ENCODE measurements at places on chromosomes 4 and X.

DNA sequence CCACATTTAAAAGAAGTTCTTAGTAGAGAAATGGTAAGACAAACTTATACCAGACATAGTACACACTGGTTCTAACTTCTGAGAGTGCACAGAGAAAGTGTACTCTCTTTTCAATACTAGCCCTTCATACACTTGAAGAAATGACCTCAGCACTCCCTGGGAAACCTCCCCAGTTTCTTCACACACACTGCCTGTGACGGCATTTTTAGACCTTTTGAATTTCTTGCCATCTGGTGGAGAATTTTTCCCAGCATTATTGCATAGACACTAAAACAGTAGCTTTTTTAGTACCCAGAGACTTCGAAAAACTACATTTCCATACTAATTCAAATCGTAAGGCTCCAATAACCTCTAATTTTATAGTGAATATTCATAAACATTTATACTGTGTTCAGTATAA, 341.6 kb upstream of the MAOA start:
- no peak for DNase-seq

DNA sequence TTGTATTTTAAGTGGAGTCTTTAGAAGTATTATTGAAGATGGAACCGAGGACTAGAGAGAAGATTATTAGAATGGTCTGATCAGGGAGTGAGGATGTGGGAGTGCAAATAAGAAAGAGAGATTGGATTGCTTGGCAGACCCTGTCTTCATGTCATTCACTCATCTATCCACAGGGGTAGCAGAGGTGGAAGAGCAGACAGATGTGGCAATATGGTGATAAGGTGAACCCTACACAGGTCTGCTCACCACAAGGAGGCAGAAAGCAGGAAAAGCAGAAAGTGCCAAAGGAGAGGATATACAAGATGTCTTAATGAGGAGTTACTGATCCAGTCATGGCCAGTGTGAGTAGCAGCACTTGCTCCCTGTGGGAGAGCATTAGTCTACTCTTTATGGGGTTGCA, 129.4 kb downstream of the MAGEE2 start:
- no peak for DNase-seq

DNA sequence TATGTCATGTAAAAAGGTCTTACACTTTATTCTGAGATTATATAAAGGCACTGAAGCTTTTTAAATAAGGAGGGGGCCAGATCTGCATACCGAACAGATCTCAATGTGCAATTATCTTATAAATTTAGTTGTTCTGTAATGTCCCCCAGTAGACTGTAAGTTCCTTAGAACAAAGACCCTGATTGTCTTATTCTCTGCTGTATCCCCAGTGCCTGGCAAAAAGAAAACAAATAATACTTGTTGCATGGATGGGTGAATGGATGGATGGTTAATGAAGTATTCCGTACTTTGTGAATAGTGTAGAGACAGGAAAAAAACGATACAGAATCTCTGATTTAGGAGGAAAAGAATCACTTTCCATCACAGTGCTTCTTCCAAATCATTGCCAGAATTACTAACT, 141.5 kb downstream of the CHM start:
- no peak for DNase-seq

DNA sequence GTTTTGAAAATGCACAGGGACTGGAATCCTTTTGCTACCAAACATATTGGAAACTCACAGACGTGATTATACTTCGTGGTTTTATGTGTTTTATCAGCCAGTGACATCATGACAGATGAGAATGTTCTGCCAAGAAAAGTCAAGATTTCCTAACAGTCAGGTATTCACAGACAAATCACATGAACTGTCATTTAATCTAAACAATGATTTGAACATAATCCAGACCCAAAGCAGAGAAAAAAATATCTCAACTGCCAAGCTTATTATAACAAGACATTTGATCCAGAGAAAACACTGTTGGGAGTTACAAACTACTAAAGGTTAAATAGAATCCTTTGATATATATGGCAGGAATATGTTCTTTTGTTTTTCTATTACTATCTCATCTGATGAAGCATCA, 635.9 kb upstream of the FRG1 start:
- DNase-seq: no peak

DNA sequence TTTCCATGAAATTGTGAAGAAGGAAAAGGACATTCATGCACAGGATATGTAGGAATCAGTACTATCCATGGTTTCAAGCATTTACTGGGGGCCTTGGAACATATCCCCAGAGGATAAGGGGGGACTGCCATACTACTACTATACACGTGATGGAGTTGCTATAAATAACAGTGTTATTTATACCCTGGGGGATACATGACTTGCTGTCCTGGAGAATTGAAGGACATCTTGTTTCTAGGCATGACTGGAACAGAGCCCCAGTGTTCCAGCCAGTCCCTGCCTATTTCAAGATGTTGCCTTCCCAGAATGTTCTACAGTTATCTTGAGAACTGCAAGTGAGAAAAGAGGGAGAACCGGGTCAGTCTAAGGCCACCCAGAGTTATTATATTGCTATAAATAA, 39.6 kb upstream of the ZNF81 start:
- DNase-seq: no peak

GRCh38 chrX:39869846-39870601, 227.7 kb downstream of the BCOR start:
- DNase-seq: peak; percentile 83

DNA sequence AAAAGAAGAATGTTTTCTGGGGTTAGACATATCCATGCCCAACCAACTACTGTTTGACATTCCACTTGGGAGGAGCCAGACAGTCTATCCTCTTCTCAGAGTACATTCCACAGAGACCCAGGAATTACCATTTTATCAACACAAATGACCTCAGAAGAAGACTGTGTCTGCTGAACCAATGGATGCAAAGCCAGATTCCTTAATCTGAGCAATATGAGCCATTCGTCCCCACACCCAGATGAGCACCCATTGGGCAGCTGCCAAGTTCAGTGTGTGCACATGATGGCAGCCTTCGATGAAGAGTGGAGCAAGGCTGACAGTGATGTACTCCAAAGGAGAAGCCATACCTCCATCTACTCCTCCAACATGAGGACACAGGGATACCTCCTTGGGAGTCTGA, 111.3 kb downstream of the ZNF674 start:
- no peak for DNase-seq

GRCh38 chr4:1283711-1284110, 6.0 kb upstream of the MAEA start:
- no peak for DNase-seq

- no peak for DNase-seq
Observed at GRCh38 chrX:40513835-40514234, 66.9 kb upstream of the ATP6AP2 start.

GRCh38 chr4:119490335-119490734, 138.3 kb downstream of the PDE5A start:
- no peak for DNase-seq

- no peak for DNase-seq
Observed at GRCh38 chr4:182907396-182907795, 9.8 kb downstream of the DCTD start.

- no peak for DNase-seq
Observed at GRCh38 chrX:13239272-13239671, 80.6 kb downstream of the ATXN3L start.

Data from natural killer cell (primary cell).